ENCODE measurements at places on chromosomes 6 and 20.

DNA sequence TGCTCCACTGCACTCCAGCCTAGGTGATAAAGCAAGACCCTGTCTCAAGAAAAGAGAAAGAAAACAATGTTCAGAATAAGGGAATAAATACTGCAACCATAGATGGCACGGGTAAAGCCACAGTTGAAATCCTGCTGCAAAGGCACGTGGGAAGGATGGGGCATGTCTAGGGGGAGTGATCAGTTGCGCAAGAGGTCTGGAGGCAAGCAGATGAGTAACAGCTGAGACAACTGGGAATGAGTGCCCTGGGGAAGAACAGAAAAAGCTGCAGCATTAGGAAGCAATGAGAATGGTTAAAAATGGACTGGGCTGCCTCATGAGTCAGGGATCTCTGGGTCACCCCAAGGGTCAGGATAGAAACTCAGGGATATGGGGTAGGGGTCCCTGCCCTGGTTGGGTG, 96.3 kb downstream of the GMPR start:
- DNase-seq, result peak; percentile 85

- DNase-seq, result no peak
Measured at GRCh38 chr6:53513519-53513966, 31.4 kb downstream of the GCLC start.

DNA sequence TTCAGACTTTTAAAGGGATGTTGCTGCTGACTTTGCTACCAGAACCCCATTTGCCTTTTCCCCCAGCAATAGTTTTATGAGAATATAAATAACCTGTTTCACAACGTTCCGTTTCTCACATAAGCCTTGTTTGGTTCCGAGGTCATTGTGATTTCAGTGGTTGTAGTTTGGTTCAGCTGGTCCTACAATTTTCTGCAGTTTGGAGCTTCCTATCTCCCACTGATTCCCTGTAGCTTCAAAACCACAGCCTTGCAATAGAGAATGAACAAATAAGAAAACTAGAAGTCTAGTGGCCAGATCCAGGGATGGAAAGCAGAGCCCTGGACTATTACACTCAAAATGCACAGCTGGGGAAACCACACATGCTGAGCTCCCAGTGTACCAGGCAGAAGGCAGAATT, 24.1 kb upstream of the SH3BGRL2 start:
- no peak for DNase-seq

DNA sequence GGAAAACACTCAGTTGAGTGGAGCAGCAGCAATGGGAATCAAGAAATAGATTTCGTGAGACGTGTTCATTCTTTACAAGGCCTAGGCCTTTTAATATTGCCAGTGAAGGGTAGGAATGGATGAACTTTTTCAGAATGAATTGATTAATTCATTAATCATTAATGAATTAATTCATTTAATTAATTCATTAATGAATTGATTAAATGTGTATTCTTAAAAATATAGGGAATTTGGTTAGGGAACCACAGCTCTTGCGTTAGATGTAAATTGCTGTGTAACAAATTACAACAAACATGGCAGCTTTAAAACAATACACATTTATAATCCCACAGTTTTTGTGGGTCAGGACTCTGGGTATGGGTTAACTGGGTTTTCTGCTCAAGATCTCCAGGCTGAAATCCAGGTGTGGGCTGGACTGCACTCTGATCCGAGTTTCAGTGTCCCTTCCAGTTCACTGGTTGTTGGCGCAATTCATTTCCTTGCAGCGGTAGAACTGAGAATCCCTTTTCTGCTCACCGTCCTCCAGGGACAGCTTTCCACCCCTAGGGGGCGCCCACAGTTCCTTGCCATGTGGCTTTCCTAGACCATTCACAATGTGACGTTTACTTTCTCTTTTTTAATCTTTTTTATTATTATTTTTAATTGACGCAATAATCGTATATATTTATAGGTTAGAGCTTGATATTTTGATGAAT, 32.8 kb upstream of the BCAS1 start:
- peak; percentile 72 for DNase-seq

DNA sequence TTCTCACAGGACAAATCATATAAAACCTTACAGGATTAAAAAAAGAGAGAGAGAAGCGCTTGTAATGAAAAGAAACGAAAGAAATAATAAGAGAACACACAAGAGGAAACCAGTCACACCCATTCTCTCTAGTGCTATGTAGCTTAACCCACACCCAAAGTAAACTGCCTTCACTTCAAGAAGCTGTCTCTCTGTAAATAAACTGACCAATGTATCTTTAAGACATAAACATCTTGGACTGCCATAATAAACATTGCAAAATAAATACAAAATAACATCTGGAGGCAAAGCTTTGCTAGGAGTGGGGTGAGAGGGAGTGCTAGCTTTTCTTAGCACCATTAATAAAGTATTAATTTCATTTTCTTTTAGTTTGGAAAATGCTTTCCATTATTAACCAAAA, 61.6 kb upstream of the RNF146 start:
- no peak for DNase-seq

DNA sequence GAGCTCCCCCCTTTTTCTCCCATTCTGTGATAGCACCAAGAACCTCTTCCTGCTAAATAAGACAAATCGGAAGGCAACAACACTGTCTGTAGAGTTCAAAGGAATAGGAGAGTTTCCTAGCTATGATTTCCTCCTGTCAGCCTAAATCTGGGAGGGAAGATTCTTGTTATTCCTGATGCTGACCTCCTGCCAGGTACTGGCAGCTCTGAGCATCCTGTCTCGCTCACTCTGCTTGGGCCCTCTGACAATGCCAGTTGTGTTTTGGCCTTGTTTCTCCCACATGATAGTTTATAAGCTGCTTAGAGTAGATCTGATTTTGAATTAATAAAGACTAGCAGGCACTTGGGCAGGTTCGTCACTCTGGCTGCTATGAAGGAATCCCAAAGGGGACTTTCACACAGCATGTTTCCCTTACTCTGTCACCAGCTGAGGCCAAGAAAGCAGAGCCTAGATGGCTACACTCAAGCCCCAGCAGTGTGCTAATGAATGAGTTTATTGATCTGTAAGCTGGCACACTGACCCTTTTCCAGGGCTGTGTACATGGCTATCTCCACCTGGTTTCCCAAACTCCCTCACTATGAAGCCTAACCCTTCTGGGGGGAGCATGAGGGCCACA, 52.3 kb downstream of the UQCC1 start:
- DNase-seq, result no peak

GRCh38 chr6:20773822-20774221, 239.6 kb downstream of the CDKAL1 start:
- no peak for DNase-seq

DNA sequence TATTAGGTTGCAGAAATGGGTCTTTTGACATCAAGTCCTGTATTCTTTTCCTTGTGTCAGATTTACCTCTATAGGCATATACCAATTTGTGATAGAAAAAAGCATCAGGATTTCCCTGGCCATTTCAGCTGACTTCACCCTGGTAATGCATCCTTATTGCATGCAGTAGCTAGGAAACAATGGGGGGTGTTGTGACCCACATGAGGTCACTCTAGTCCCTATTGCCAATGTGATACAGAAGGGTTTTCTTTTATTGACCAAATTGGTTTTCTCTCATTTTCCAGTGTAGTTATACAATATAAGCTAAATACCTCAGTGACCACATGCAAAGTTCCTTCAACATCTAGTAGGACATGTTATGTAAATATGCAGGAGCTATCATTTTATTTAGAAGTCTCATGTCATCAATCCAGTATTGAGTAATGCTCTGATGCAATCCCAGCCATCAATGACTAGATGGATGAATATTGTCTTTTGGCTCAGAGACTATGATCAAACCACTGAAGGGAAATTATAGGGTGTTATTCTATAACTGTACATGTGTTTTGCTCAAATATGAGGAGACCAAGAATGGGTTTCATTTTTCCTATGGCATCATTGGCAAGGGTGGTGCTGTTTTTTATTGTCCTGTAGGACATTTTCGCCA, 177.7 kb downstream of the KLHL32 start:
- DNase-seq, result no peak

DNA sequence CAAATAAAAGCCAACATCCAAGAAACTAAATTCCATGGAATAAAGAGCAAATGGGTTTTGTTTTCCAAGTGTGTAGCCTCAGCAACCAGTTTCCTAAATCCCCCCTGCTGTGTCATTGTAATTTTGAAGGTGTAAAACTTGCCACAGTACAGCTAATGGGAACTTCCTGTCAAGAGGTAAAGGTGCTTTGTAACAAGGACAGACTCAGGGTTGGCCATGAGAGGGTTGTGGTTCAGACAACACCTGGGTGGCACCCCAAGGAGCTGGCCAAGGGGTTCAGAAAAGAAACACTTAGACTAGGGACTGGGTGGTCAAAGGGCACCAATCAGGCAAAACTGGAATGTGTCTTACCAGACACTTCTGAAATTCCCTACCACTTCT, 52.4 kb upstream of the LYRM2 start:
- no peak for DNase-seq

DNA sequence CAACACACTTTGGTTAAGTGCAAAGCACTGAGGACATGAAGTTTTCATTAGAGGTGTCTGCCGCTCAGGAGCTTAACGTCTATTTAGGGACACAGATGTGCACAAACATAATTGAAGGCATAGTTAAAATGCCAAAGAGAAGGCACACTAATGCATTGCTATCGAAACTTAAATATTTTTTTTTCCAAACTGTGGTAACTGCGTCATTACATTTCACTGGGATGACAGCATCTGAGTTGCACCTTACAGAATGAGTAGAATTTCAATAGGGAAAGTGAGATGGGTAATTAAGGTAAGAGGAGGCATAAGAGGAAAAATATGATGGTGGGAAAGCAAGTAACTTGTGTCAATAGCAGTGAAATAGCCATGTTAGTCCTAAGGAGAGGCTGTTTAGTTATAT, 75.1 kb upstream of the ADGRG6 start:
- DNase-seq, result no peak

GRCh38 chr20:22918286-22918983, 116.7 kb upstream of the SSTR4 start:
- DNase-seq, result no peak

DNA sequence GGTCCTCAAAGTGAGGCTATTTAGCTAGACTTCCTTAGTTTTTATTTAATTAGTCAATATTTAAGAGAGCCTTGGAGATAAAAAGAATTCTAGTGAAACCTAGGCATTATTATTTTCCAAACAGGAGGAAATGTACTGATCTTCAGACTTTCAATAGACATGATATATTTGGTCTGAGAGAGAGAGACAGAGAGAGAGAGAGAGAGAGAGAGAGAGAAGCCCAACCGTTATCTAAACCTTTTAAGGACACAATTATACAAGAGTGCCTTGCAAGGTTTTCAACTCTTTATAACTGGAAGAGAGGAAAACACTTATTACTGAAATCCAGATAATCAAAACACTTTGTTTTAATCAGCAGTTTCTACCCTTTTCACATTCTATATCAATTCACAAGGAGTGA, 64.8 kb downstream of the BACH2 start:
- no peak for DNase-seq

DNA sequence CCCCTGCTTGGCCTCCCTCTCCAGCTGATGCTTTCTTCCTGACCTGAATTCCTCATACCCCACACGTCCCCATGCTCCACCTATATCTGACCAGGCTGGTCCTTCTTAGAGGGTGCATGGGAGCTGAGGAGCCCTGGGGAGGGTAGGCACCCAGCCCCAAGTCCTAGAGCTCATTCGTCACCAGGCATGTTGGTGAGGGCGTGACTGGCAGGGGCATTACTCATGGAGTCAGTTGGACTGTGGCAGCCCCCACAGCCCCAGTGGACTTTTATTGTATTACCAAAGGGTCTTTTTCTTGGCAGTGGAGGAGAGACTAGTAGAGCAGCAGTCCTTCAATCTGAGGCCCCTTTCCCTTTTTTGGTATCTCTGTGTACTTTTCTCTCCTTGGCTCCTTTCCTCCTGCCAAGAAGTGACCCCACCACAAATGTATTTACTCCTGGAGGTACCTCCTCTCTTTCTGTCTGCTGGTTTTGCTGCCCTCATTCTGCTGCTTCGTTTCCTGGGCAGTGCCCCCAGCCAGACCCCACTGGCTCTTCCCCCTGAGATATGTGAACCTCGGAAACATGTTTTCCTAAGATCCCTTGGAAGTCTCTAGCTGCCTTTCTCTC, 10.4 kb upstream of the SGK2 start:
- DNase-seq, result no peak

DNA sequence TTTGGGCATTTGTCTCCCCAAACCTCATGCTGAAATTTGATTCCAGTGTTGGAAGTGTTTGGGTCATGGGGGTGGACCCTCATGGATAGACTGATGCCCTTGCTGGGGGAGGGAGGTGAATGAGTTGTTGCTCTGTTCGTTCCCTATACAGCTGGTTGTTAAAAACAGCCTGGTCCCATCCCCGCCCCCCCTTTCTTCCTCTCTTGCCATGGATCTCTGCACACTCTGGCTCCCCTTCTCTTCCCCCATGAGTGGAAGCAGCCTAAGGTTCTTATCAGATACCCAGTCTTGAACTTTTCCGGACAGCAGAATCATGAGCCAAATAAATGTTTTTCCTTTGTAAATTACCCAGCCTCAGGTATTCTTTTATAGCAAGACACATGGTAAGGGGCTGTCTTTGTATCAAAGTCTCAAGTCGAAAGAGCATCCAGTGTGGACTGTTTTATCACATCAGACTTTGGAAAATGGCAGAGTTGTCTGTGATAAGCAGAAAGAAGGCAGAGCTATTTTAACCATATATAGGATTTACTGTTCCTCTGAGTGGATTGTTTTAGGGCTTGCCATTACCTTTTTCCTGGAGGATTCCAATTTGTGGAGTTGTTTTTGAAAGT, 31.2 kb downstream of the SLC9A8 start:
- no peak for DNase-seq

- DNase-seq, result no peak
Measured at GRCh38 chr6:10725044-10725443, 2.2 kb downstream of the TMEM14C start.
